ENCODE measurements at places on chromosomes 4 and X.

GRCh38 chrX:1102786-1103185, 109.7 kb downstream of the CRLF2 start:
- no peak for DNase-seq

DNA sequence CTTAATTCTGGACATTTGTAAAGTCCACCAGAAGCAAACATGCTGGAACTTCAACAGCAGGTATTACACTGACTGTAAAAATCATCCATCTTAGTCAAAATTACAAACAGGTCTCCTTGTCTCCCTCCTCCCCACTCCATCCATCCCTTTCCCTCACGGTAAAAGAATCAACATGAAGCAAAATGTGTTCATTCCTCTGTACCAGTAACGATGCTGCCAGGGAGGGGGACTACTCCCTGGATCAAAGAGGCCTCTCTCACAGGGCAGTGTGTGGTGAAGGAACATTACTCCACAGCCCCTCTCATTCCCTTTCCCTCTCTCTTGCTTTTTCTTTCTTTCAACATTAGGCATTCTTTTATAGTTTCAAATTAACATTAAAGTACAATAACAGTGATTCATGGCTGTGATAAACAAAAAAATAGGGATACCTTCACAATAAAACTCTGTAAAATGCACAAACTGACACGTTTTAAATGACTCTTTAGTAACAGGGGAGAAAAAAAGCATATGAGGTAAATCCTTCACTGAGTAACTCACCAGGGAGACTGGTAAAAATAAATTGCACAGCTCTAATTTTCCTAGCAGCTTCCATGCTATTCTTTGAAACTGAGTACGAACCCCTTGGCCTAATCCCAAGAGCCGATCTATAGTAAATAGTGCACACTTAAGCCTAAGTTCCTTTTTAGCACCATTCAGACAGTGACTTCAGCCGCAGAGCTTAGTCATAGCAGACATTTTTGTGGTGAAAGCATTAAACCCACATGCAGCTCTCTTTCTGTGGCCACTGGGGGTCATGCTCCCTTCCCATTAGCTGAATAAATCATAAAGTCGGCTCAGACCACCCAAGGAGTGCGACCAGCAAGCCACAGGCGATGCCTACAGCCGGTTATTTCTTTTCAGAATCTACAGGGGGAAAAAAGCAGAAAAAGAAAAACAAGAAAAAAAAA, 215.6 kb upstream of the GYPA start:
- no peak for DNase-seq

- no peak for DNase-seq
These were observed 223.0 kb upstream of the GALNT7 start for GRCh38 chr4:172945611-172946010.

- no peak for DNase-seq
These were observed 344.6 kb downstream of the MID1IP1 start for GRCh38 chrX:39145859-39146258.

GRCh38 chrX:10158279-10159144, 1.7 kb downstream of the CLCN4 start:
- peak; percentile 6 for DNase-seq

- DNase-seq: peak; percentile 33
These were observed 105.6 kb downstream of the HNRNPD start for GRCh38 chr4:82268050-82268825.

DNA sequence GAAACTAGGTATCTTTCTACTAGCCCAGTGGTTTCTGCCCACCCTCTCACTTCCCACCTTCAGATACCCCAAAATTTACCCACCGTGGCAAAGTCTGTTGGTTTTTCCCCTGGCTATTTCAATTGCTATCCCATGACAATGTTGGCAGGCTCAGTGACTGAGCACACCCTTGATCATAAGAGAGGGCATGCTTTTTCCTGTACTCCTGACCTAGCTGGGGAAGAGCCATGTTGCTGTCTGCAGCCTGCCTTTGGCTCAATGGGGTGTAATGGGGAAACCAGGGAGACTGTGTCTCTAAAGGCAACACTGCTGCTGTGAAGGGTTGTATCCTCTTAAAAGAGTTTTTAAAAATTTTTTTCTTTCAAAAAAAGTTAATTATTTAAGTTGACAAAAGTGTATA, 90.4 kb upstream of the CITED1 start:
- DNase-seq: no peak

DNA sequence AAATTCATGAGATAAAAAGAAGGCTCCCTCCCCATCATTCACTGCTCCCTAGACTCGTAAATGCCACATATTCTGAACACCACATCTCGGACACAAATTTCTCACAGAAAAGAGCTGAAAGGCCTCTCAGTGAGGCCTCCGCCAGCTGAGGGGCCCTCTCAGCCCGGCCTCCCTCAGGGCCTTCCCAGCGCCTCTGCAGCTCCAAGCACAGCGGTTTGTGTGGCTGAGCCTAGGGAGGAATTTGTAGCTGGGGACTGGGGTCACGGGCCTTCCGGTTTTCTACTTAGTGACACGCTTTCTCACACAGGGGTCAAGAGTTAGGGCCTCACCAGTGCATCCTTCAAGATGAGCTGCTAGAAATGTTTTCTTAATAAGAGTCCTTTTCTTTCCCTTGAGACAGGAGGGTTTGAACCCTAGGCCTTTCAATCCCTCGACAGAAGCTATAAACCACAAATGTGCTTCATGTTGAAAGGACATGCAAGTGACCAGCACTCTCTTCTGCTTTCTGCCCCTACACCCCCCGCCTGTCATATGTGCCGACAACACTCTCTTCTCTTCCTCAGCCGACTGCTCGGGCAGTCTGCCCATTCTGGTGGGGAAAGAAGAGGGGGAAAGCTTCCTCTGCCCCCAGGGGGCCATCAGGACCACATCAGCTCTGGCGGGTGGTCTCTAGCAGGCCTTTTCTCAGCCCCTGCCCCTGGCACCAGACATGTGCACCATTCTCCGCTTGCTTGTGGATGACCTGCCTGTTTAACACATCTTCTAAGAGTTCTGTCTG, 104.9 kb downstream of the CHIC2 start:
- no peak for DNase-seq

- DNase-seq: no peak
These were observed 41.9 kb upstream of the RELL1 start for GRCh38 chr4:37728064-37728463.

DNA sequence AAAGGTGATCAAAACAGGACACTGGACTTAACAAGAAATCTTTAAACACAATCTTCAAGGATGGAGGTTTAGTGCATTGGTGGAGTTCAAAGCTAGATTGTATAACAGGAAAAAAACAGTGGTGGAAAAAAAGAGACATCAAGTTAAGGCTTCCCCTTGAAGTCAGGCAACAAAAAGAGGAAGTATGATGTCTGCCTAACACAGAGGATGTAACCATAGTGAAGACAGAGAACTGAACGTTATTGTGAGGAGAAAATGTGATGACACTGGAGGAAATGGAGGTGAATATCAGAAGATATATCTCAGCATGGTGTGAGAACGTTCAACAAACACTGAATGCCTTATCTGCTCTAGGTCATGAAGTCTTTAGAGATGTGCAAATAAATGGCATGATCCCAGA, 192.4 kb upstream of the AR start:
- no peak for DNase-seq

DNA sequence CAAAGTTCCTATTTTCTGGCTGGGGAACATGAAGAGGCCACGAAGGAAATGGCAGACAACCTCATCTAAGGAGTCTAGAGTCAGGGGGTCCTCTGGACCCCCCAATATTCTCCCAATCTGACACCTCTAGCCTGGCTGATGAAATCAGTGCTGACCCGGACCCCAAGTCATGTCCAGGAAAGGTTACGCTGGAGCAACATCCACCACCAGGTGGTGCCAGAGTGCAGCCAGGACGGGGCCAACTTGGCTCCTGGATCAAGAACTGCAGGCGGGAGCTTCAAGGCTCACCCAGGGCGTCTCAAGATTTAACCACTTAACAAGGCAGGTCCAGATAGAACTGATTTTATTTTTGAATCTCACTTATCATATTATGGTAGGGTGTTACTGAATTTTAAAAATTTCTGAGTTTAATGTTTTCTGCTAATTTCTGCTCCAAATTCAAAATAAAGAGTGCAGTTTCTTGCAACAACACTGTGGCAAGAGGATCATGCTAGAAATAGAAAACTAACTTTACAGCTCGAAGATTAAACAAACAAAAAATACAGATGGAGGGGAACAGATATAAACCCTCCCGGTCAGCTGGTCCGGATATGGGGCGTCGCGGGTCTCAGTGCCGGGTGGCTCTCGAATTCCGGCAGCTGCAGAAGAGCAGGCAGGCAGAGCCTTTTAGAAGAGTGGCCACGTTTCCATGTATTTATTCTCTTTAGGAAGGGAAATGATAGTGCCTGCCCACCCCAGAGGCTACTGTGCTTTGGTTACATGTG, 135.5 kb downstream of the AFAP1 start:
- peak; percentile 64 for DNase-seq

DNA sequence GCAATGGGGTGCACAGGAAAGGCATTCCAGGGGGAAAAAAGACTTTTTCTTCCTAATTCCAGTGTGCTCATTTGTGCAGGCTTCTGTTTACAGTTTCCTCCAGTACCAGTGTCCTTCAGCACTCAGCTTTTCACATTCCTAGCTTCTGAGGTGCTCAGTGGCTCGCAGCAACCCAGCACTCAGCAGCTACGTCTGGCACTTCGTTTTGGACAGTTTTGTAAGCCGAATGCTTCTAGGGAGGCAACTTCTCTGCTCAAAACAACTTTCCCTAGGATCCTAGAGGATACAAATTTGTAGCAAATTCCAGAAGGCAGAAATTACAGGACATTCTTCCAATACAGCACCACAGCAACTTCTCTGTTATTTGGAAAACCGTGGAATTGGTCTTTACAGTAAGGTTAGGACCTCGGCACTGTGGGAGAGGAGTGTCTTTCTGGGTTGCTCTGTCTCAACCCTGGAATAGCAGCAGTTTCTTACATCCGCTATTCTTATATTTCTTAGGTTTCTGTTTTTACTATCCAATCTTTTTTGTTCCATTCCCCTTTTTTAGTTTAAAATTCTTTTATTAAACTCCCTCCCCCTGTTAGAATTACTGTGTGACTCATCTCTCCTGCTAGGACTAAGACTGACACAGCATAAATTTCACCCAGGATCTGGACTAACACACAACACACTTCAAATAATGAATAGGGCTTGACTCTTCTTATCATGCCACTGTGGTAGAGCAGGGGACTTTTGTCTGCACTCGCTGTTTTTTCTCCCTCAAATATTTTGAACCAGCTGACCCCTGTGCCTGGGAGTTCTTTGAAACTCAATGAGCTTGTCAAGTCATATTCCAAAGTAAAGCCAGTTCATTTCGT, 1314.7 kb downstream of the FSTL5 start:
- DNase-seq: no peak

- no peak for DNase-seq
These were observed 16.1 kb upstream of the PDGFRA start for GRCh38 chr4:54213001-54213400.

DNA sequence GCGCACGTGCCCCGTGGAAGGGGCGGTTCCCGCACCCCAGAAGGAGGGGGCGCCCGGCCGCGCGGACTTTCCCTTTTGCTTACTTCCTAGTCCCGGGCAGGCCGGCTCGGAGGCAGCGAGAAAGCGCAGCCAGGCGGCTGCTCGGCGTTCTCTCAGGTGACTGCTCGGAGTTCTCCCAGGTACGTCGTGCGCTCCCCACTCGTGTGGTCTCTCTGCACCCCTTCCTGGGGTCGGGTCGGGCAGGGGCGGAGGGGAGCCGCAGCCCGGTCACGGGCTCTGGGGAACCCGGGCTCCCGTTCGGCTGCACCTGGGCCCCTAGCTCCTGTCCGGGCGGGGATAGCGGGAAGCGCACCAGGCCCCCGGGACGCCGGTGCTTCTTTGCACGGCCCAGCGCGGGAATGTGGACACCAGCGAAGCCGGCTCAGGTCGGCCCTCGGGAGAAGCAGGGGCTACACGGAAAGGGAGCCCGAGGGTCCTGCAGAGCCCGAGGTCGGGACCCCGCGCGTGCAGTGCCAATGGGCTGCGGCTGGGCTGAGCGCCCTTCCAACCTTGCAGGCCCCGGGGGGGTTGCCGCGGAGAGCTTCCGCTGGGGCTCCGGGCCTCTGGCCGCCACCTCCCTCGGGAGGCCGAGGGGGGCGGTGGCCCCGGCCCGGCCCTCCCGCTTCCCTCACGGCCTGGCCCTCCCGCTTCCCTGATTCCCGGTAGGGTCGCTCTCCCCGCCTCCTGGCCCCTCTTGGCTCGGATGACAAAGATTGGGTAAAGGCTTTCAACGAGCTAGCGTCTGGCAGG, at the start of gene TLR2:
Gene TLR2 (plus strand): TSS at position 99 of the 789 bp plus-strand sequence. CDS start 18,628 bp downstream, outside the sequence.
- peak; percentile 63 for DNase-seq
